ENCODE measurements at places on chromosomes 3 and 15.

GRCh38 chr15:76961268-76962011 lies 29.9 kb downstream of the RCN2 start:
- DNase-seq: no peak

GRCh38 chr3:132273036-132273435 lies 44.2 kb upstream of the ACP3 start:
- DNase-seq: no peak

GRCh38 chr3:152443212-152444023 lies 174.7 kb downstream of the MBNL1 start:
- DNase-seq: no peak

DNA sequence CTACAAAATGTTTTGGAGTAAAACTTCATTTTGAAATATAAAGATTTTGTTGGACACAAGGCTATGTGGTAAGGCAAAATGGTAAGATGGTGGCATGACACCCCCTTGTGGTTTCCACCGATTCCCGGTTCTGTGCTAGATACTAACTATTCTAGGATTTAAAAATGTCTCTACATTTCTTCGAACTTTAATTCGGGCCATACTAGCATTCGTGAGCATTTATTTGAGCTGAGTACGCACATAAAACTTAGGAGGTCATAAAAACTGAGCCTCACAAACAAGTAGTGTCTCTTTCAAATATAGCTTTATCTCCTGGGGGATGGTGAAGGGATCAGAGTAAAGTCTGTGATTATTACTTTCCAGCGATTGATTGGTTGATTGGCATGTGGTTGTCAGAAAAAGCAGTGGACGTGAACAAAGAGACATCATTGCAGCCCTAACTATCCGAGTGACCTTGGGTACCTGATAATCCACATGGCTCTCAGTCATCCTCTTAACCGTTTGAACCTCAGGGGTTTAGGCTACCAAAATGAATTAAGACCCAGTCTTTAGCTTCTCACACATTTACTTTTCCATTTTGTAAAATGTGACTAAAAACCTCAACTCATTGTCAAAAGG lies 1.1 kb upstream of the ZNF639 start:
- DNase-seq: peak; percentile 28

DNA sequence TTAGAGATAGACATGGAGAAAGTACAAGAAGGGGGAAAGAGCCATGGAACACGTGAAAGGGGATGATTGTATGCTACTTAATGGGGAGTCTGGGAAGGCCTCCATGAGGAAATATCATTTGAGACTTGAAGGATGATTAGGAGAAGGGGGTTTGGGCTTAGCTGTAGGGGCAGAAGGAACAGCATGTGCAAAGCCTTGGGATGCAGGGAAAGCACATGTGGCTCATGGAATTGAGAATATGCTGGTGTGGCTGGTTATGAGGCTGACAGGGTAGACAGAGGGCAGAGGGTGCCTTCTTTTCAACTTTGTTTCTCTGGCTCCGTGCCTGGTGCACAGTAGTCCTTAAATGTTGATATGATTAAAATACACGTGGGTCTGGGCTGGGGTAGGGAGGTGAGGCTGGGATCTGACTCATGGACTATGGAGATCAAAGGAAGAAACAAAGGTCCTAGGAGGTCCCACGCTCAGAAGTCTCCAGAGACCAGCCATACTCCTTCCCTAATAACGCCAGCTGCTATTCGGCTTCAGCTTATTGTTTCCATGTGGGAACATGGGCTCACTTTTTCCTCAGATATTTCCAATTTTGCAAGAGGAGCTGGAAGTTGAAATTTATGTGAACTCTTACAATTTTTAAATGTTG lies 1.1 kb downstream of the GTF2E1 start:
- DNase-seq: no peak

- no peak for DNase-seq
These were observed 21.8 kb upstream of the KLF13 start for GRCh38 chr15:31304751-31305365.

DNA sequence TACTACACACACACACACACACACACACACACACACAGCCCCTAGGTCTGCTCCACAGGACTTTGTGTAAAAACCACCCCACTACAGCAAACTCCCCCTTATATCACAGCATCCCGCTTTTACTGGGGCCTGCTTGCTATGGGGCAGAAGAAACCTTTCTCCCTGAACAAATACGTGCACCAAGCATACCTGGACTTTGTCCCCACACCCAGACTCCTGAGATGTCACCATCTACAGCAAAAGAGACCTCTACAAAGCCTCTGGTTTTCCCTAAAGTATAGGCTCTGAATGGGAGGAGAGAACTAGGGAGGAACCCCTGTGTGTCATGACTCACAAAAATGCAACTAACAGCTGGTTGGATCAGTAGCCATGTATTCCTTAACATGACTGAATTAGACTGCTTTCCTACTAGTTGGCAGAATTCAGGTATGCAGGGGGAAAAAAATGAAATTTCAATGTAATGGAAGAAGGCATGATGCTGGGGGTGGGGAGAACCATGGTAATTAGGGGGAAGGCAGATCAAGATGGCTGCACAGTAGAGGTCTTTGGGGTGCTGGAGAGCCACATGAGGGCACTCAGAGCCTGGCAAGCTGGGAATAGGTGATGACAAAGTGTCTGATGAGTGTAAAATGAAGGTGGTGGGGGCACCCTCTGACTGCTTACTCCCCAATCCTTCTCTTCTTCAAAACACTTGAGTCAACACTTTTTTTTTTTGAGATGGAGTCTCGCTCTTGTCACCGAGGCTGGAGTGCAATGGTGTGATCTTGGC lies 45.9 kb downstream of the DAPK2 start:
- no peak for DNase-seq

GRCh38 chr3:126024049-126024854 lies 55.3 kb downstream of the ROPN1B start:
- no peak for DNase-seq

GRCh38 chr15:51576911-51577500 lies 45.6 kb downstream of the DMXL2 start:
- DNase-seq: peak; percentile 6

GRCh38 chr15:48657950-48658591 lies 12.6 kb upstream of the FBN1 start:
- DNase-seq: no peak

DNA sequence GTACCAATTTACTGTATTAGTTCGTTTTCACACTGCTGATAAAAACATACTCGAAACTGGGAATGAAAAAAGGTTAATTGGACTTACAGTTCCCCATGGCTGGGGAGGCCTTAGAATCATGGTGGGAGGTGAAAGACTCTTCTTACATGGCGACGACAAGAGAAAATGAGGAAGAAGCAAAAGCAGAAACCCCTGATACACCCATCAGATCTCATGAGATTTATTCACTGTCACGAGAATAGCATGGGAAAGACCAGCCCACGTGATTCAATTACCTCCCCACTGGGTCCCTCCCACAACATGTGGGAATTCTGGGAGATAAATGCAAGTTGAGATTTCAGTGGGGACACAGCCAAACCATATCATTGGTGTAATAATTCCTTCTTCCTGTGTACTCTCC lies 69.6 kb downstream of the C3orf20 start:
- no peak for DNase-seq

GRCh38 chr3:173221010-173221409 lies 80.0 kb upstream of the SPATA16 start:
- no peak for DNase-seq

DNA sequence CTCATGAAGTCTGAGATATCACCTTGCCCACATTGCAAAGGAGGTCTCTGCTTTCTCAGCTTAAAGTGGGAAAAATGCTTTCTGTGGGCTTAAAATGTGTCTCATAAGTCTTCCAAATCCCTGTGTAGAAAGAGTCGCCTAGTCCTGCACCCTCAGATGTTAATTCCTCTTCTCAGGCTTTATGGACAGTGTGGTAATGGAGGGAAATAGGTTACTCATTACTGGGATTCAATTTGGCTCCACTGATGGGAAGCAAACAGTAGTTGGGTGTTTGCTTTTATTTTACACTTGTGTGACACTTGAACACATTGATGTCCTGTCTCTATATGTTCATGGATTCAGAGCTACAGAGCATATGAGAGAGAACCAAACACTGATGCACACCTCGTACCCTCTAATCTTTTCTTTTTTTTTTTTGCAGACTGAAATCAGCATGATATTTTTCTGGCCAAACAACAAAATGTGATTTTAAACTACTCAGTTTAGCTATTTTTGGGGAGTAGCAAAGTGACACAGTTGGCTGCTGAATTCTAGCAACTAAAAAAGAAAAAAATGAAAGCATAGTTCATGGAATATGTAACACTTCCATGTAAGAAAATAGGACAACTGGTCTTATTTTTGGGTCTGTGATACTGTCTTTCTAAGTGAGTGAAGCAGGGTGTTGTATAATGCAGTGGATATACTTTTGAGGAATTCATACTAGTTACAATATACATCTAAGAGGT lies 8.6 kb downstream of the PTPRG start:
- no peak for DNase-seq

GRCh38 chr3:12192173-12192572 lies 33.5 kb upstream of the TIMP4 start:
- DNase-seq: no peak

DNA sequence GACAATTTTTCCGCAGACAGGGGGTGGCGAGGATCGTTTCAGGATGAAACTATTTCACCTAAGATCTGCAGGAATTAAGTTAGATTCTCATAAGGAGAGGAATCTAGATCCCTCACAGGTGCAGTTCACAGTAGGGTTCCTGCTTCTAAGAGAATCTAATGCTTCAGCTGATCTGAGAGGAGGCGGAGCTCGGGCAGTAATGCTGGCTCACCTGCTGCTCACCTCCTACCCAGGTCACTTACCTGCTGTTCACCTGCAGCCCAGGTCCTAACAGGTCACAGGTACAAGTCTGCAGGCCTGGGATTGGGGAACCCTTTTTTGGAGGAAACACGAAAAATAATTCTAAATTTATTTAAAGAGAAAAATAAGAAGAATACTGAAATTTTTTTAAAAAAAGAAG lies 406.8 kb downstream of the MCTP2 start:
- no peak for DNase-seq

- no peak for DNase-seq
These were observed 30.9 kb downstream of the STIMATE start for GRCh38 chr3:52866427-52866826.

DNA sequence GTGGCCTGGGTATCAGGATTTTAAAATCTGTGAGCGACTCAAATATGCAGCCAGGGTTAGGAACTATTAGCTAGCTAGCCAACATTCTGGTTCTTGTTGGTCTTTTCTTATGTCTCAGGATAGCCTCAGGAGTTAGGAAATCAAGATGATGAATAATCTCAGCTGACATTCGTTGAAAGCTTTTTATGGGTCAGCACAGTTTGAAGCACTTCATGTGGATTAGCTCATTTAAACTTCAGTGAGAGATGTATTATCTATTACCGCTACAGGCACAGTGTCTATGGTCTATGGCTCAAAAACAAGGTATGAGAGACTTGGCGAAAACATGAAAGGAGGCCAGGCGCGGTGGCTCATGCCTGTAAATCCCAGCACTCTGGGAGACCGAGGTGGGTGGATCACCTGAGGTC lies 187.5 kb upstream of the THRB start:
- peak; percentile 37 for DNase-seq

DNA sequence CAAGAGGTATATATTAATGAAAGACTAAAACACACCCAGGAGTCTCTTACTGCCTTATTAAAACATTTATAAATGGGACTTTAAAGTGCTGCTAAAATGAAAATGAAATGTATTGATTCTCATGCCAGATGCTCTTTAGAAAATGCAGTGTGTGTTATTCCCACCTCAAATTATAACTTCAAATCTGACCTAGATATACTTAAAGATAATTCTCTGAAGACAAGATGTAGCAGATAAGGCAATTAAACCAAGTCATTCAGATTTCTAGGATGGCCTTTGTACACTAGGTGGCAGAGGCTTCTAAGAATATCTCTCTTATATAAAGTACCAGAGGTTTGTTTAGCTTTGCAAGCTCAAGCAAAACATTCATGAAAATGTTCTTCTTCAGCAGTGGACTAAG lies 26.9 kb upstream of the GOLGA8B start:
- no peak for DNase-seq

GRCh38 chr3:26208201-26208600 lies 414.4 kb upstream of the LRRC3B start:
- no peak for DNase-seq

- no peak for DNase-seq
These were observed 95.9 kb upstream of the PRR20G start for GRCh38 chr3:127383656-127384179.

DNA sequence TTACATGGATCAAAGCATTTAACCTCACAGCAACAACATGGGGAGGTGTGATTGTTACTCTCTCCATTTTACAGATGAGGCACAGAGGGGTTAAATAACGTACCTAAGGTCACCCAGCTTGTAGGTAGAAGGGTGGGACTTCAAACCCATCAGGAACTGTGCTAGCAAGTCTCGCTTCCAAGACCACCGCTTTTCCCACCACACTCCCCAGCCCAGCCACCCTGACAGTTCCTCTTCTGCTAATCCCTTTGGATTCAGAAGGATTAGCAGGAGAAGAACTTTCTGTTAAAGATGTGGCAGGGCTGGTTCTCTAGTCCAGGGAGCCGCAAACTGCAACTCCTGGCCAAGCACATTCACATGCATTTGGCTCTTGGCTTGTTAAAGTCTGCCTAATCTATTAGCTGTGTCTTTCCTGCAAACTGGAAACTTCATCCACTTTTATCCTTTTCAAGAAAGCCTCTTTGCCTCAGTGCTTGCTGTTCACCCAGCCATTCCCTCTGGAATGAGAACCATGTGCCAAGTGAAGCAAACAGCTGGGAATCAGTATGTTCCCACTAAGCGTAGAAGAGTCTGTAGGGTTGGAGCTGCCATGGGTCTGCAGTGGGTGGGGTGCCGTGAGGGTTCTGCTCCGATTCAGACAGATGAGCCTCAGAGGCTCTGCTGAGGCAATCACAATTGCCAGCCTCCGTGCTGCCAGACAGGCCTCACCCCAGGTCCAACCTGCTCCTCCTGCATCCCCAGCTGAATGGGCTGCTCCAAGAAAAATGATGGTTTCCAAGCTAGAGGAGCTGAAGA lies 44.6 kb downstream of the POMGNT2 start:
- no peak for DNase-seq
